ENCODE measurements at places on chromosomes 16 and 17.

DNA sequence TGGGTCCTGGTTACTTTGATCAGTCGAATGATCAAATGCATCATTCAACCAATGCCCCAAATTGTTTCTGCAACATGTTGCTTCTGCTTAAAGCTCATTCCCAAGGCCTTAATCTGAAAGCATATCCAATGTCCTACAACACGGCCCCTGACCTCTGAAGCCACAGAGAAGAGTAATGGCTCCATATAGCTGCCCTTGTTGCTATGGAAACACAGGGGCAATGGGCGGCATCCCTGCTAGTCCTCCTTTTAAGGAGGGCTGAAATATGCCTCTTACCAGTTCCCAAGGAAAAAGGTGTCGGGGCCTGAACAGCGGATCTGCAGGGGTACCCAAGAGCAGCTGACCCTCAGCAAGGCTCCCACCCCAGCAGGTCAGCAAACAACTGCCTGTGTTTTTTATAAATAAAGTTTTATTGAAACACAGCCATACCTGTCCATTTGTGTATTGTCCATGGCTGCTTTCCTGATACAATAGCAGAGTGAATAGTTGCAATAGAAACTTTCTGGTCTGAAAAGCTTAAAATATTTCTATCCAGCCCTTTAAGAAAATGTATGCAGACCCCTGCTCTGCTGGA is 210.4 kb downstream of the XYLT1 start:
- DNase-seq = no peak

DNA sequence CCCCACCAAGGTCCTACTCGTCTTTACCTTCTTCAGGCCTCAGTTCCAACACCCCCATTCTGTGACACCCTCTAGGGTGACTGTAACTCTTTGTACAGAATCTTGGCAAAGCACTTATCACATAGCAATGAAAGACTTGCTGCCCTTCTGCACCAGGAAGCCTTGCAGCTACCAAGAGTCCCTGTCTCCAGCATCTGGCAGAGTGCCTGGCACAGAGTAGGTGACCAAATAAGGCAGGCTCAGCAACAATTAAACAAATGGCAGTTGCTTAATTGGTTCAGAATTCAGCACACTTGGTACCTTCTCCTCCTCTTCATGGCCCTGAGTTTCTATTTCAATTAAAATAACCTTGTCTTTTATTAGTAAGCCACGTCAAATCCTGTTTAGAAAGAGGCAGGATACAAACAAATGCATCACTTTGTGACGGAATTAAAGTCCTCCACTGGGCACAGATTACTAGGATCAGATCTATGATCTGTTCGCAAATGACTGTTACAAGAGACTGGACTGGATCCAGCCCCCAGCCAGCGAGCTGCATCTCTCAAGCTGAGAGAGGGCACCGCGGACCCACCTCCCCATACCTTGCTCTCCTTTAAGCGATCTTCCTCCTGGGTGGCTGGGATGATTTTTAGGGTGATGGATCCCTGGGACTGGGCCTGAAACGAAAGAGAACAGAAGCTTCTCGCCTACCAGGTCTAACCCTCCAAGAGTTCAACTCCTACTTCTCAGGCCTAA is 9.4 kb downstream of the MPP3 start:
- DNase-seq = no peak

GRCh38 chr17:68969101-68969500 is 13.9 kb upstream of the ABCA8 start:
- no peak for DNase-seq

- no peak for DNase-seq
Measured at GRCh38 chr17:74872313-74873036, at the start of gene FDXR. TSS of gene FDXR (minus strand) at chr17:74872994. CDS start at chr17:74872944, 50 bp downstream.

Data from COR-L47 (cell line).